Suprapubic skin (tissue), 4 donors: ENCODE measurements at places on chromosomes 12 and 14.

- no peak for DNase-seq
- H3K4me3 ChIP-seq: no peak overlapping the region
- H3K27me3 ChIP-seq: no peaks in the 10 kb centered on the region
- no peaks in the 10 kb centered on the region for H3K4me1 ChIP-seq
- H3K36me3 ChIP-seq: no peaks in the 10 kb centered on the region
- H3K27ac ChIP-seq: no peak overlapping the region
Observed at GRCh38 chr12:8446642-8447547, 8.9 kb upstream of the CLEC6A start.

- DNase-seq: no peak
- no peaks in the 10 kb centered on the region for H3K27me3 ChIP-seq
- no peak overlapping the region for H3K4me3 ChIP-seq
- H3K36me3 ChIP-seq: no peaks in the 10 kb centered on the region
Observed at GRCh38 chr12:80230068-80230467, 130.7 kb downstream of the OTOGL start.

DNA sequence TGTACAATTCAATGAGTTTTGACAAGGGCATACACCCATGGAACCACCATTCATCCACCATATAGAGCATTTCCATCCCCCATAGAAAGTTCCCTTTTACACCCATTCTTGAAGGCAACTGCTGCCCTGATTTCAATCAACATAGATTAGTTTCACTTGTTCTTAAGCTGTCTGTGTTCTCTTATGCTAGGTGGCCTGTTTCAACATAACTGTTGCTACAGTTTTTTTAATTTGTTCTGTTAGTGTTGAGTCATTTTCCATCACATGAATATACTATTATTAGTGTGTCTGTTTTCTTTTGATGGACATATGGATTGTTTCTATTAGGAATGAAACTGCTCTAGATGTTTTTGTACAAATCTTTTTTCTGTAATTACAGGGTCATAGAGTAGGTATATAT is 123.4 kb downstream of the PTPRQ start:
- H3K36me3 ChIP-seq: no peaks in the 10 kb centered on the region
- DNase-seq: no peak
- no peak overlapping the region for H3K27ac ChIP-seq
- no peaks in the 10 kb centered on the region for H3K27me3 ChIP-seq
- H3K4me3 ChIP-seq: no peak overlapping the region

DNA sequence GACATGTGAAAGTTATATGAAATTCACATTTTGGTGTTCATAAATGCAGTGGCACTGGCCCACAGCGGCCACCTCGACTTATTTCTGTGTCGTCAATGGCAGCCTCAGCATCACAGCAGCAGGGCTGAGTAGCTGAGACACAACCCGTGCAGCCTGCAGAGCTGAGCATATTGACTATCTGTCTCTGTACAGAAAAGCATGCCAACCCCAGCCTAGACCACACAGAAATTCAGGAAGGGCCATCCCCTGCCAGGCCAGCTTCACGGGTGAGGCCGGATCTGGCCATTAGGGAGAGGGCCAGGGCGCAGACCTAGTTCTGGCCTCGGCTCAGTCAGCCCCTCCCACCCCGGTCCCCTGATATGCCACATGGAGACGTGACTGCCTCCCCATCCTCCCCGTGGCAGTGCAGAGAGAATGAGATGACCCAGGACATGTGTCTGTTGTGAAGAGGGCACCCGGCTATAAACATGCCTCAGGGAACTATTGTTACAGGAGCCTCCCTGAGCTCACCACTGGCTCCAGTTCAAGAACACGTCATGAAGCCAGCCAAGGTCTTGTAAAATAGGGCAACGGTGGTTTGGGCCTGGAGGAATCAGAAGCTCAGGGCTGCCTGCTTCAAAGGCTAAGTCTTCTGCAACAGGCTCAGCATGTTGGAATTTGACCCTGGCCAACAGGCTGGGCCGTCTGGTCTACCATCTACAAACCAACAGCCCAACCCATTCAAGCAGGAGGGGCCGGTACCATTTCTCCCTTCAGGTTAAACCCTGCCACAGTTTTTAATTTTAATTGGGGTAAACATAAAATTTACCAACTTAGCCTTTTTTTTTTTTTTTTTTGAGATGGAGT is 25.5 kb downstream of the SCARB1 start:
- H3K36me3 ChIP-seq: no peaks in the 10 kb centered on the region
- H3K4me1 ChIP-seq: peaks cover 45% of the 10 kb centered on the region
- H3K4me3 ChIP-seq: no peak overlapping the region
- peak overlapping the region; percentile 51 for H3K27ac ChIP-seq
- peak; percentile 74 for DNase-seq

- no peaks in the 10 kb centered on the region for H3K36me3 ChIP-seq
- no peak overlapping the region for H3K4me3 ChIP-seq
- no peak overlapping the region for H3K27ac ChIP-seq
- DNase-seq: no peak
- H3K27me3 ChIP-seq: no peaks in the 10 kb centered on the region
- no peaks in the 10 kb centered on the region for H3K4me1 ChIP-seq
Observed at GRCh38 chr12:93913845-93914244, 234.5 kb upstream of the PLXNC1 start.

GRCh38 chr12:92927055-92927435 is 2.0 kb downstream of the EEA1 start:
- peak; percentile 71 for DNase-seq
- H3K4me3 ChIP-seq: peak overlapping the region; percentile 86
- no peaks in the 10 kb centered on the region for H3K27me3 ChIP-seq

DNA sequence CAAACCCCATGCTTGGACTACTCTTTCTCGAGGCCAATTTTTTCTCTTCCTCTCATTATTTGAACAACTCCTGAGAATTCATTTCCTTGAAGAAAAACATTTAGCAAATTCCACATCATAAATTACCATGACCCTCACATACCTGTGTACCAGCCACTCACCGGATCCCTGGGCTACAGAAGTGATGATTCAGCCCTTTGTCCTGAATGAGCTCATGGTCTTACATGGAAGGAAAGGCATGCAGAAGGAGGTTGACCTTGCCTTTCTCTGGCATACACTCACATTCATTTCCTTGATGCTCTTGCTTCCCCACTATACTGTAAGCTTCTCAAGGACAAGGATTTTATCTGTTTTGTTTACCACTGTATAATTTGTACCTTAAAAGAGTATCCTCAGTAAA is 191.5 kb downstream of the SLC5A8 start:
- peaks cover 13% of the 10 kb centered on the region for H3K4me1 ChIP-seq
- no peak overlapping the region for H3K27ac ChIP-seq
- DNase-seq: no peak
- H3K4me3 ChIP-seq: no peak overlapping the region

DNA sequence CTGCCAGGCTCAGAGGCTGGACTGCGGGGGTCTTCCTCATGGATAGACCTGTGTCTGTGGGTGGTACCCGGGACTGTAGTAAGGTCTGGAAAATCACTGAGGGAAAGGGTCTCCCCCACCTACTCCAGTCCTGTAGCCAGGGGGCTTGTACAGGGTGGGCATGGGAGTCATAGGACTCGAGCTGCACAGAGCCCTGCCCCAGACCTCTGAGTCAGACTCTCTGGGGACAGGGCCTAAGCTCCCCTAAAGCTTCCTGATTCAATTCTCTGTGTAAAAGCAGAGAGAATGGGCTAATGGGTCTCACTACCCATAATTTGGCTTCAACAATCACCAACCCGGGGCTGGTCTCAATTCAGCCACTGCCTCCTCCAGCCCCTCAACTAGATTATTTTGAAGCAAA is 27.0 kb downstream of the LRTM2 start:
- peaks cover 33% of the 10 kb centered on the region for H3K27me3 ChIP-seq
- no peak overlapping the region for H3K27ac ChIP-seq
- no peaks in the 10 kb centered on the region for H3K4me1 ChIP-seq
- no peak overlapping the region for H3K4me3 ChIP-seq
- no peaks in the 10 kb centered on the region for H3K36me3 ChIP-seq
- no peak for DNase-seq

DNA sequence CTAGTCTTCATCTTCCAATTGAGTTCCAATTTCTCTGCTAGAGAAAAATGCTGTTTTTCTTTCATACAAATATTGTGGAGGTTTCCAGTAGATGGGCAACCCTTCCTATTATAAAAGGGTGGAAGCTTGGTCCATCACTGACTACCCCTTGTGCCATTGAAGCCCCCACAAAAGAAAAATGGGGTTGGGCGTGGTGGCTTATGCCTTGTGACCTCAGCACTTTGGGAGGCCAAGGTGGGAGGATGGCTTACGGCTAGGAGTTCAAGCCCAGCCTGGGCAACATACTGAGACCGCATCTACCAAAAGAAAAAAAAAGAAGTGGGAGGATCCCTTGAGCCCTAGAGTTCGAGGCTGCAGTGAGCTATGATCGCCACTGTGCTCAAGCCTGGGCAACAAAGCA is 22.8 kb downstream of the NCKAP5L start:
- H3K27me3 ChIP-seq: no peaks in the 10 kb centered on the region
- peak; percentile 10 for DNase-seq
- H3K4me3 ChIP-seq: no peak overlapping the region
- H3K4me1 ChIP-seq: peaks cover 29% of the 10 kb centered on the region

DNA sequence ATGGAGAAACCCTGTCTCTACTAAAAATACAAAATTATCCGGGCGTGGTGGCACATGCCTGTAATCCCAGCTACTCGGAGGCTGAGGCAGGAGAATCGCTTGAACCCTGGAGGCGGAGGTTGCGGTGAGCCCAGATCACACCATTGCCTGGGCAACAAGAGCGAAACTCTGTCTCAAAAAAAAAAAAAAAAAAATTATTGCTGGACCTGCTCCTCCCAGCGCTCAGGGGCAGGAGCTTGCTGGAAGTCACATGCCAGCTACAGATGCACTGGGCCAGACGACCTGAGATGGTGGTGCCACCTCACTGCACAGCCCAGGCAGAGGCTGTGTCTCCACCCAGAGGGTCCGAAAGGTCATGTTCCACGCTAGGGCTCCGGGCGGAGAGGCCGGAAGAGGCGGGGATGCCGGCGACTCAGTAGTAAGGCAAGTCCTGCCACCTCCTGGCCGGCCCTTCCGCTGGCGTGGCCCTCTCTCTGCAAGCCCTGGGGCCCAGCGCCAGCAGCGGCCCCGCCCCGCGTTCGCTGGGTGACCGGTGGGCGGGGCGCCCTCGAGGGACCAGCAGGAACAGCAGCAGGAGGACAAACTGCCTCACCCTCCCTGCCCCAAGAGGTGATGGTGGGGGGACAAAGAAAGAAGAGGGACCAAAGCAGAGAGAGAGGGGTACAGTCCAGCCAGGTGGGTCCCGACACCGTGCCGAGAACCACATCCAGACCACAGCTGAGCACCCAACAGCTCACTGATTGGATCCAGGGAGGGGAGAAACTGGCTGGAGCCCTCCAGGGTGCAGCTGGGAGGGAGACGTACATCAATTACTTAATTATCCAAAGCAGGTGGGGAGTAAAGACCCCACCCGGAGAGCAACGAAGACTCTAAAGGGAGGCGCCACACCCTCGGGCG is 3.6 kb upstream of the RHOF start:
- H3K27ac ChIP-seq: peak overlapping the region; percentile 100
- H3K4me3 ChIP-seq: peak overlapping the region; percentile 89
- H3K27me3 ChIP-seq: no peaks in the 10 kb centered on the region
- H3K4me1 ChIP-seq: peaks cover 72% of the 10 kb centered on the region
- peak; percentile 95 for DNase-seq

DNA sequence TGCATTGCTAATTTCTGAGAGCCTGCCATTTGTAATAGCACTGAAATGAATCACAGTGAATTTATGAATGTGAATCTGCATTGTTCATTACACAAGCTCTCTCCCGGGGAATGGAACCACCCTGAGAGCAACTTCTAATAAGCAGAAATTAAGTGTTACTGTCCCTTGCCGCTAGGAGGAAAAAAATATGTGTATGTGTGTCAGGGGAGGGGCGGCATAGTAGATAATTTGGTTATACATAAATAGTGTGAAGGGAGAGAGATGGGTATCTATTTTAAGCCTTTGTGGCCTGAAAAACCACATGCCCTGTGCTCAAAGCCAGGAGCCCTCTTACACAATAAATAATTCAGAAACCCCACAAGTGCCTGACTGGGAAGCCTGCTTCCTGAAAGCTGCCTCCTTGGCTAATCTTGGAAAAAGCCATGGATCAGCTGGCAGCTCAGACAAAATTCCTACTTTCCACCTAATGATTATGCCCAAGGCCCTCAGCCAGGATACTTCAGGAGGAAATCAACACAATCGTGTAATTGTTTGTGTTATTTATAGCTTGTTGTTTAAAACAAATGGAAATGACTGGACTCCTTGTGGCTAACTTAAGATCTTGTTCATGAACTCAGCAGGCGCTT is 366.2 kb upstream of the KITLG start:
- no peak overlapping the region for H3K4me3 ChIP-seq
- peak; percentile 59 for DNase-seq
- no peaks in the 10 kb centered on the region for H3K36me3 ChIP-seq
- peaks cover 3% of the 10 kb centered on the region for H3K4me1 ChIP-seq
- H3K27ac ChIP-seq: peak overlapping the region; percentile 10
- H3K27me3 ChIP-seq: no peaks in the 10 kb centered on the region

DNA sequence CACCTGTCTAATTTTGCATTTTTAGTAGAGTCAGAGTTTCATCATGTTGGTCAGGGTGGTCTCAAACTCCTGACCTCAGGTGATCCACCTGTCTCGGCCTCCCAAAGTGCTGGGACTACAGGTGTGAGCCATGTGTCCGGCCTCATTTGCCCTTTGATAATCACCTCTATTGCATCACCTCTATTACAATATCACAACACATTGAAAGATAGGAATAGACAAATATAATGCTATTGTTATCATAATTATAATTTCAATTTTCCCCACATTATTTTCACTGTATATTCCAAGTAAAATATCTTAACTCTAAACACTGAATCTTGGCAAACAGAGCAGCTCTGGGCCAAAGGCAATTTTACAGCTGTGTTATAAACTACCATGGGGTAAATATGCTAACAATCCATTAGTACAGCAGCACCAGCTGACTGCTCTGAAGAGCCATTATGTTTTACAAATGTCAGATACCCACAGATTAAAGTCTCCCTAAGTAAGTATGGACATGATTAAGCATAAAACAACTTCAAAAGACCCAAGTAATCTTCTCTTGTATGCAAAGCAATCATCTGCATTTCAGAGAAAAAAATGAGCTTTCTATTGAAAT is 173.2 kb downstream of the MED13L start:
- H3K4me1 ChIP-seq: no peaks in the 10 kb centered on the region
- H3K4me3 ChIP-seq: no peak overlapping the region
- H3K27me3 ChIP-seq: no peaks in the 10 kb centered on the region
- peaks cover 3% of the 10 kb centered on the region for H3K36me3 ChIP-seq
- H3K27ac ChIP-seq: no peak overlapping the region

- no peak for DNase-seq
- peaks cover 2% of the 10 kb centered on the region for H3K4me1 ChIP-seq
- H3K27me3 ChIP-seq: no peaks in the 10 kb centered on the region
Observed at GRCh38 chr14:65373016-65373670, 39.4 kb upstream of the FUT8 start.

DNA sequence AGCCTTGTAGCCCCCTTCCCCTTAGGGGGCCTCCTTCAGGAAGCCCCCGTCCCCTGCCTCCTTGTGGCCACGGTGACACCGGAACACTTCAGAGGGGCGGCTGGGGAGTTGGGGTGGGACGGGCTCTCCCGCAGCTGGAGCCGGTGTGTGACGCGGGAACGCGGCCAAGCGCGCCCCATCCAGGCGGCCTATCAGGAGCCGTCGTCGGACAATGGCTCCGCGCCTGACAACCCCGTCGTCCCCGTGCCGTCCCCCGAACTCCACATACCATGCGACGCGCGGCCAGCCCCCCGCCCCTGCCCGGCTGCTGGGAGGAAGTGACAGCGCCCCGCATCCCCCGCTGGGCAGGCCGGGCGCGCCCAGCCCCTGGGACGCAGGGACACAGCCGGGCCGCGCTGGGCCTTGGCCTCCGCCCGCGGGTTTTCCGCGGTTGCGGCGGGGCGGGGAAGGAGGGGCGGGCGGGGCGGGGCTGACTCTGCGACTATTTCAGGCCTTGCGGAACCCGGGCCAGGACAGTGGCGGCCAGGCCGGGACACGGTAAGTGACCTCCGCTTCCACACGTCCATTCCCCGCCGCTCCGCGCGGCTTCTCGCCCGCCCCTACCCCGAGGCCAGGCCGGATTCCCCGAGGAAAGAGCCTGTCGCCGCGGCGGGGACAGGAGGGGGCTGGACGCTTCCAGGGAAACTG is at the start of gene TNFAIP2:
Gene TNFAIP2 (plus strand): TSS at position 515 of the 687 bp plus-strand sequence. CDS start 2,997 bp downstream, outside the sequence.
- H3K4me3 ChIP-seq: peak within 1 kb of the TSS; percentile 76
- H3K27ac ChIP-seq: peak within 1 kb of the TSS; percentile 95
- H3K27me3 ChIP-seq: peaks cover 10% of the 10 kb centered on the region
